ENCODE measurements at places on chromosomes 3 and 15. TPM values are rescaled to one million over a fixed set of nuclear protein-coding genes. Genes with fewer than 3 reads are reported as not detected.

APOD gene
- 766 TPM for total RNA-seq

TRPM1 gene
- 7.7 TPM for total RNA-seq

TNNC1 gene
- total RNA-seq, result 73.7 TPM

DNA sequence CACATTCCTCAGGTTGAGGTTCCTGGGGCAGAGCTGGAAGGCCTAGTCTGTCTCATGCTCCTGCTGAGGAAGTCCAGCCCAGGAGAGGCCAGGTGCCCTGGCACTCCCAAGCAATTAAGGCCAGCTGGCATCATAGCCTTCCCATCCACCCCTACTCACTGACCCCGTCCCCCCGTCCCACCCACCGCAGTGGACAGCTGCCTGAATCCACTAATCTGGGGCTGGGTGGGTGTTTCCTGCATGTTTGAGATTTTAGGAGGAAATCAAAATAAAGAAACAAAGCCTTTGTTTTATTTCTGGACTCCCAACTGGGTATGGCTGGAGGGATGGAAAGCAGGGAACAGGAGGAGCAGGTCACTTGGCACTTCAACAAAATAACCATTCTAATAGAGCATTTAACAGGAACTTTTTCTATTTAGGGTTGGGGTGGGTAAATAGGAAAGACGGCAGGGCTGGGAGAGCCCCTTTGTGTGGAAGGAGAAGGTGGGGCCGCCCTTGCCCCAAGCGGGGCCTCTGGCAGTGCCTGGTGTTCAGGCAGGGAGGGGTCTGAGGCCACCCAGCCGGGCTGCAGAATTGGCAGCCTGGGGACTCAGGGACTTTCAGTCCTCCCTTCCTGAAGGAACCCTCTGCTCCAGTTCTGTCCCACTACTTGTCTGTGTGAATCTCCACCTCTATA lies 8.5 kb downstream of the MRAS start:
- DNase-seq, result peak; percentile 77

DNA sequence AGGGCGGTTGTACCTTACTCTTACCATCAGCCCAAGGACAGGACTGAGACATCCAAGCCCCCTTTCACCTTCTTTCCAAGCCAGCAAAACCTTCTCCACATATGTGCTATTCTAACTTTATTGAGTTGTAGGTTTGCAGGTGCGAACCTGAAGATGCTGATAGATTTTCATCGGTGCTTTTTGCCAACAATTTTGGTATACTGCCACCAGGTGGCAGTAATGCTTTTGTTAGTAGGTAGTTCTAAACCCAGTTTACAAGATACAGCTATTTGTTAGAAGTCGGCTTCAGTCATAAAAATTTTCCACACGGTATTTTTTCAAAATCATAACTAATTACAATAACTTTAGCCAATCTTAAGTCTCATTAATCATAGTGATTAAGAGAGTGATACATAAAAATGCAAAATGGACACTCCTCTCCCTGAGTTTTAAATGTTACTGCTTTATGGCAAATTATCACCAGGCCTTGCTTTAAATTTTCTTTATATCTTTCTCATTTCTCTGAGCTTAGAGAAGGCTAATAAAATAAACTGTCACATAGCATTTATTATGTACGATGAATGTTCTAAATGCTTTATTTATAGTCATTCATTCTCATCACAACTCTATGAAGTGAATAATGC lies 636 bp downstream of the TBC1D21 start:
- no peak for DNase-seq

DNA sequence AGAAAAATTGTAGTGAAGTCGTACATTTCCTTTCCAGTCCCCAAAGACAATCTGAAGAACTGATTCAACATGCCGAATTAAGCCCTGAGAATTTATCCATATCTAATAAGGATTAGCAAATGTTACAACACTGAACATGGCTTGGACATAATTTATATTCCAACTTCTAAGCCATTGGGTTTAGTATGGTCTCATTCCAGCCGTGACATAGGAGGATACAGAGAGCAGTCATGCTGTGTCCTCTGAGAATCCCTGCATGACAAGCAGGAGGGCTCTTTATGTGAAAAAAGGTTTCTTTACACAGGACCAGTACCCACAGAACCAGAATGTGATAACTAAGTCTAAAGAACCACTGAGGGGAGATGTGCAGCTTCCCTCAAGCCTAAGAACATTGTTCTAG lies 231.9 kb upstream of the WNT5A start:
- no peak for DNase-seq
